ENCODE measurements at places on chromosomes 5 and 9. TPM values are rescaled to one million over a fixed set of nuclear protein-coding genes. Genes with fewer than 3 reads are reported as not detected.

ZNG1E gene
- total RNA-seq = 84.9 TPM

SLC6A18 gene
- total RNA-seq = not detected

C5orf34 gene
- total RNA-seq = 4.8 TPM

OSMR gene
- 46.0 TPM for total RNA-seq

ADAMTS12 gene
- total RNA-seq = 0.05 TPM

FIBCD1 gene
- total RNA-seq = 26.1 TPM
